Vagina (tissue), 2 donors: ENCODE measurements at places on chromosomes 12 and 14. TPM values are rescaled to one million over a fixed set of nuclear protein-coding genes. Genes with fewer than 3 reads are reported as not detected.

DNA sequence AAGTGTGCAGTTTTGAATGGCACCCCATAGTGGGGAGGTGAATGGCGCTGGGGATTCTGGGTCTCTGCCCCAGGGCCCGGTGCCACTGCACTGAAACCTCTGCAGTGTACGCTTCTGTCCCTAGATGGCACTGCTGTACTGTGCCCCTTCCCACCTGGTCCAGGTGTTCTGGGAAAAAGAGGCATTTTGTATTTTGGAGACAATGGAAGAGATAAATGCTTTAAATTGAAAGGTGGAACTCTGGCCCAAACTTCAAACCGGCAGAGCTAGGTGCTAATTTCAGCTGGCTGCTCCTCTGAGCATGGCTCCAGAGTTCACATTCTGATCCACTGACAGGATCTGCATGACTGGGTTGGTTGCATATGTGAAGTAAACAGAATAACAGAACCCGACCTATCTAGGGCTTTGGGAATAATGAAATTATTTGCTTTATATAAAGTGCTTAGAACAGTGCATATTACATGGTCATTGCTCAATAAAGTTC lies 52.2 kb downstream of the KRT80 start:
- DNase-seq, result no peak

Gene MGP
- total RNA-seq, result 1,065 TPM

DNA sequence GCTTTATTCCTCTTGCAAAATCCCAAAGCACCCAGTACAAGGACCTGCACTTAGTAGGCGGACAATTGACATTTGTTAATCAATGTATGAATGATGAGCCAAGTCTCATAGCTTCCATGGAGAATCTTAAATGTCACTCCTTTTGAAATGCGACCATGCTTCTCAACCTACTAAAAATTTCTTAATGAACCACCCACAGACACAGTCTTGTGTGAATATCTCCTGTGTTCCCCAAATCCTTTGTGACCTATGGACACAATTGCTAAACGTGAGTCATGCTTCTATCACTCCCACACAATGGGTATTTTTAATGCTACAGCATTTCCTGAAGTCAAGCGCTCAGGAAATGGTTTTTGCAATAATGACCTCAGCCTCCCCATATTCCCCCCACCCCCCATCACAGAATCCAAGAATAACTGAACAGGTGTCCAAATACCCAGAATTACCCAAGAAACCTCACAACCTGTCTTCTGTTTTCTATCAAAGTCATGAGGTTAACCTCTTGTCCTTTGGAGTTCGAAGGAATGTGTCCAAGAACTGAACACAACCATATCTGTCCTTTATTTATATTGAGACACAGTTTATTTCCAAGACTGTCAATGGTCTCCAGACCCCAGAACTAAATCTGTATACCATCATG lies 163.6 kb upstream of the PLEKHG7 start:
- no peak for DNase-seq

GRCh38 chr12:68403296-68403695 lies 71.1 kb upstream of the MDM1 start:
- no peak for DNase-seq

Gene RNASE2
- total RNA-seq, result 1.5 TPM

Gene KRT71
- total RNA-seq, result not detected

Gene CCDC38
- total RNA-seq, result not detected

Gene SLC5A8
- not detected for total RNA-seq

Gene ANKRD33
- total RNA-seq, result not detected

Gene TAS2R42
- not detected for total RNA-seq

DNA sequence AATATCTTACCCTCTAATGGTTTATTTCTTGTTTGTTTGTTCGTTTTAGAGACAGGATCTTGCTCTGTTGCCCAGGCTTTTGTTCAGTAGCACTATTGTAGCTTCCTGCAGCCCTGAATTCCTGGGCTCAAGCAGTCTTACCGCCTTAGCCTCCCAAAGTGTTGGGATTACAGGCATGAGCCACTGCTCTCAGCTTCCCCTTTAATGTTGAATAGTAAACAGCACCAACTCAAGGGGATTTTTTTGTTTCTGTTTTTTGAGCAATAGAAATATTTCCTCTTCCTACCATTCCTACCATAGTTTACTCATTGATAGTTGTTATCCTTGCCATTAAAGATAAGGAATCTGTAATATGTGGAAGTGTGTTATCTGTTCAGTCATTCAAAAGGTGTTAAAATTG lies 10.7 kb downstream of the ARID4A start:
- DNase-seq, result no peak

Gene BCL11B
- 11.5 TPM for total RNA-seq

DNA sequence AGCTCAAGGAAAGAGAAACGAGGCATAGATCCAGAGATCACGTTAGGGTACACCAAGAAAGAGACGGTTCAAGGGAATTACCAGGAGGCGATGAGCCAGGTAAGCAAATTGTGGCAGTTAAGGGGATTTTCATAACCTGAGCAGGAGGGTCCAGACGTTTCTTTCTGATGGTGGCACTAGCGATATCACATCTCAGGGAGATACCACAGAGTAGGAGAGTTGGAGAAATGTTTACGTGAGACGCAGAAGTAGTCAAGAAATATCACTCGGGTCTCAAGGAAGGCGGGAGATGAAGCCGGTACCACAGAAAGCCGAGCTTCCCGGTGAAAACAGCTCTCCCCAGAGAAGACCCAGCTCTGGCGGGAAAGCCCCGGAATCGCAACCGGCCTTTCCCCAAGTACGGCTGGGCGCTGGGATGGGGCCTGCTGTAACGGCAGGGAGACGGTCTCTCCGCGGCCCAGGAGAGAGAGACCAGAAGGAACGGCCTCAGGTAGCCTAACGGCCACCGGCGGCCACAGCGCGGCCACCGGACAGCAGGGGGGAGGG lies 485 bp downstream of the SENP1 start:
- no peak for DNase-seq

DNA sequence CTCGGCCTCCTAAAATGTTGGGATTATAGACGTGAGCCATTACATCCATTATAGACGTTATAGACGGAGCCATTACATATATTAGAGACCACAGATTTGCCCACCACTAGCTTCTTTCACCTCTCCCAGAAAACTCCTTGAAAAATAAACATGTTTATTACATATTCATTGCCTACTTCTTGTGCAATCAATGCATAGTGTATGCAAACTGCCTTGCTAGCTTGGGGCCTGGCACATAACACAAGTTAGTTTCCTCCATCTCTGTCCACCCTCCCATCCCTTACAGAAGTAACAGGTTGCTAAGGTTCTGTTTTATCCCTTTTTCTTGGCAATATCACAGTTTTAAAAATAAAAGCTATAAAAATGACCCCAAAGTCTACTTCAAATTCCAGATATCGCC lies 66.4 kb upstream of the KRR1 start:
- no peak for DNase-seq

- DNase-seq, result no peak
Measured at GRCh38 chr12:24561882-24562770, 386.8 kb downstream of the BCAT1 start.

DNA sequence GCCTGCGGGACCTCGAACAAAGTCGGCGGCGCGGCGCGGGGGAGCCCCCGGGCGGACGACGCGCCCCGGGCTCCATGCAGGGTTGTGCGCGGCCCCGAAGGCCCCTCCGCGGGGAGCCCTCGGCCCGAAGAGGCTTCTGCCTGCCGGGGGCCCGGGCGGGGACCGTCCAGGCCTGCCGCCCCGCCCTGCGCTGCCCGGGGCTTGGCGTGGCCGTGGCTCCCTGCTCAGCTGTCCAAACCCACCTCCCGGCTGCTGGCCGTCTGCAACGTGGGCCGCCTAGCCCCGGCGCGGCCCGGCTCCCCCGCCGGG lies 670 bp downstream of the DYRK2 start:
- DNase-seq, result no peak

- DNase-seq, result peak; percentile 84
Measured at GRCh38 chr12:31227401-31227981, 98.5 kb downstream of the SINHCAF start.

GRCh38 chr12:81231574-81232368 lies 153.9 kb downstream of the ACSS3 start:
- DNase-seq, result no peak

Gene C1S
- 541 TPM for total RNA-seq

Gene OR10A7
- not detected for total RNA-seq

DNA sequence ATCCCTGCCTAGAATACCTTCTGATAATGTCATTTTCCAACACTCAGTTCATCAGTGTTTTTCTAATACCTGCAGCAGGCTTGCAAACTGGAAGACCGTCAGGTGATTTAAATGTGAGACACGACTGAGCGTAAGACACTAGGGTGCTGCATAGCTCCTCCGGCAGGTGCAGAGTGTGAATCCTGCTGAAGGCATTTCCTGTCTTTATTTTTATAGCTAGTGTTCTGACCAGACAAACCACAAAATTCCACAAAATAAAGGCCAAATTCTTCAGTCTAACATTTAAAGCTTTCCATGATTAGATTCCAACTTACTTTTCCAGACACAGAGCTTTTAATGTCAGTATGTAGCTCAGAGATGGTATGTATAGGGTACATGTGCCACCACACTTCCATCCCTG lies 70.7 kb downstream of the BBS10 start:
- DNase-seq, result no peak

Gene FBLN5
- total RNA-seq, result 240 TPM

Gene PLBD1
- total RNA-seq, result 29.0 TPM

DNA sequence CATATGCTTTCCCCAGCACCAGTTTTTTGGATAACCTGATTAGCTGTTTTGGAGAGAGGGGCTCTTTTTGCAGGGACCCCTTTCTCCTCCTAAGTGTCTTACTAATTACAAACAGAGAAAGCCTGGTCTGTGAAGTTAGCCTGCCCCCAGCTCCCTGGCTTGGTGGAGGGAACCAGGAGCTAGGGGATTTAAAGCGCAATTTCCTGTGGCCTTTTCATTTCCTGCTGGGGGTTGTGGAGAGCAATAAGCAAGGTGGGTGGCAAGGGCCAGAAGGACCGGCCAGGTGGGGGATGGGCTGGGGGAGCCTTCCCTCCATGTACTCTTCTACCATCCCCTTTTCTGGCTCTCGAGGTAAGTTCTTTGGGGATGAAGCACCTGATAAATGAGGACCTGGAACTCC lies 4.1 kb upstream of the CISTR start:
- no peak for DNase-seq

Gene TMPRSS12
- not detected for total RNA-seq

DNA sequence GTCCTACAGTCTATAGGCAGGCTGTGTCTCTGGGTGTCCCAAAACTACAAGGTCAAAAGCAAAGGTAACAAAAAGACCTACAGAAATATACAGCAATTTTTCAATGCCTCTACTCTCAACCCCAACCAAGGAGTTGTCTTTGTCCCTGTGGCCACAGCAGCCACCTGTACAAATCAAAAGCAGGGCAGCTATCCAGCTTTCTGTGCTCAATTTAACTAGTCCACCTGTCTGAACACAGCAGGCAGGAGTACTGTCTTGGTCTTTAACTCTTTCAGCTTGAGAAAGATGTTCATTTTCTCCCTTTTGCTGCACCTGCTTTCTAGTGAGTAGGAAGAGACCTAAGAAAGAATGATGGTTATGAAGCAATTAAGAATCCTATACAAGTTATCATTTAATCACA lies 19.7 kb downstream of the GDF11 start:
- DNase-seq, result no peak

GRCh38 chr12:4558171-4558570 lies 3.8 kb upstream of the DYRK4 start:
- DNase-seq, result no peak

Gene POTEG
- total RNA-seq, result not detected

DNA sequence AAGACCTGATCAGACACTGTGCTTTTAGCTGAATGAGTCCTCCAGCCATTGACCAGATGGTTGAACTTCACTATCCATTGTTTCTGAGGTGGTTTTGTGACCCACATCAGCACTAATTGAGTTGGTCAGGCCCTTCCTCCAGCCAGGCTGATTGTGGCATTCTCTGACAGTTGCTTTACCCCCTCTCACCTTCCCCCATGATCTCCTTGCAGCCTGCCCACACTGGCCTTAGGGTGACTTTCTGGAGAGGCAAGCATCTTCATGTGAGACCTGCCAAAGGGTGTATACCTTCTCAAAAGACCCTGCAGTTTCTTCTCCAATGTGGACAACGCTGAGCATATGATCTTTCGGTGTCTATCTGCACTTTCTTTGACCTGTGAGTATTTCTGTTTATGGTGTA lies 83.9 kb downstream of the GPATCH2L start:
- DNase-seq, result no peak

- DNase-seq, result no peak
Measured at GRCh38 chr12:119052001-119052400, 70.7 kb downstream of the SRRM4 start.

DNA sequence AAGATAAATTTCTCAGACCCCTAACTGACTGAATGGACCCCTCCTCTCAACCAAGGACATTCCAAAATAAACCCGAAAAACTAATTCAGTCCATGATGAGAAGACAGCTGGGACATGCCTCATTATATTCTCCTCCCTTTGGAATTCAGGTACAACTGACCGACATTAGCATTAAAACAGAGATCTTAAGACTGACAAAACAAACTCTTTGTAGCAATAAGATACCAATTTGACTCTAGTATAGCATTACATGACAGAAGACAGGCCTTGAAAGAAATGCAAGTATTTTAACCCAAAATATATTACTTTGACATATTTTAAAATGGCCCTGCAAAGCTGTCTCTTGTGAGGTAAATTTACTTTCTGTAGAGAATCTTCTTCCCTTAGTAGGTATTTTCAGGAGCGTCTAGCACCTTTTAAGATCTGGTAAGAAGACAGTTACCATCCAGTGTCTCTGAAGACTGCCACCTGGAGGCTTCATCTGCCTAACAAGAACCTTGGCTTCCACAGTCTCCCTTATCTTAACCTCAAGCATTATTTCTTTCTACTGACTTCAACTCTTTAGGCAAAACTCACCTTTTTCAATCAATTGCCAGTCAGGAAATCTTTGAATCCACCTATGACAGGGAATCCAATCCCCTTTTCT lies 957.5 kb downstream of the SLC6A15 start:
- no peak for DNase-seq

Gene L3HYPDH
- 103 TPM for total RNA-seq

Gene COPZ1
- 47.6 TPM for total RNA-seq

DNA sequence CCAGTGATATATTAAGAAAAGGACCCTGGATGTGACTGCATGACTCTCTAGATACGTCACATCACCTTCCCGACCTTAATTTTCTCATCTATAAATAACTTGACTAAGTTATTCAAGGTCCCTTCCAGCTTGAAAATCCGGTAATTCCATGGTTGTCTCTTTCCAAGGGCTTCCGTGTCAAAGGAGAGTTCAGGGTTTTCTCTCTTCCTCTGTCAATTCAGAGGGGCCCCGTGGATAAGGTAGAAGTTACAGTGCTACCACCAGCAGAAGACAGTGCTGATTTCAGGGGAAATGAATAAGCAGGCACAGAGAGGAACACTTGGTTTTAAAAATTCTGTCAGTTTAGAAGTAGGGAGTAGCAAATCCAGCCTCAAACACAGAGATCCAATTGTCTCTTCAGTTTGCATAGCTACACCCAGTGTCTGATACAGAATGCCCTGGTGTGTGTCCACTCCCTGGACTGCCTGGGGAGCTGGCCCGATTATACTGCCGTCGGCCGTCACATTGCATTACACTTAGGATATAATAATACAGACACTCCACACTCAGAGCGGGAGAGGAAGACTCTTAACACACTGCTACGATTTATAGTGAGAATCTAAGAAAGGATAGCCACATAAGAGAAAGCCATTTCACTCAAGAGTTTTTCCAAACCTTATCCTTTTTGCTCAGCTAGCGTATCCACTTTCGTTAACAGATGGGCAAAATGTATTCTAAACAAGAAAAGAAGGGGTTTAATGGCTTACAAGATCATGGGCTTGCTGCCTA lies 54.7 kb upstream of the GTF2A1 start:
- no peak for DNase-seq

- no peak for DNase-seq
Measured at GRCh38 chr12:29561664-29562071, 64.2 kb upstream of the OVCH1 start.
